ENCODE measurements at places on chromosomes 13 and 19. TPM values are rescaled to one million over a fixed set of nuclear protein-coding genes. Genes with fewer than 3 reads are reported as not detected.

Gene CBY2
- total RNA-seq: not detected

Gene URAD
- total RNA-seq: not detected

Gene ZNF285
- total RNA-seq: 1.7 TPM

Gene DMKN
- 40.9 TPM for total RNA-seq

Gene KLF2
- 16.9 TPM for total RNA-seq

Gene ZNF99
- not detected for total RNA-seq

Data from A549 treated with GW870086 at 1 μM for 4 hours (cell line).